GM20000 (cell line): ENCODE measurements at places on chromosomes 6 and 20.

DNA sequence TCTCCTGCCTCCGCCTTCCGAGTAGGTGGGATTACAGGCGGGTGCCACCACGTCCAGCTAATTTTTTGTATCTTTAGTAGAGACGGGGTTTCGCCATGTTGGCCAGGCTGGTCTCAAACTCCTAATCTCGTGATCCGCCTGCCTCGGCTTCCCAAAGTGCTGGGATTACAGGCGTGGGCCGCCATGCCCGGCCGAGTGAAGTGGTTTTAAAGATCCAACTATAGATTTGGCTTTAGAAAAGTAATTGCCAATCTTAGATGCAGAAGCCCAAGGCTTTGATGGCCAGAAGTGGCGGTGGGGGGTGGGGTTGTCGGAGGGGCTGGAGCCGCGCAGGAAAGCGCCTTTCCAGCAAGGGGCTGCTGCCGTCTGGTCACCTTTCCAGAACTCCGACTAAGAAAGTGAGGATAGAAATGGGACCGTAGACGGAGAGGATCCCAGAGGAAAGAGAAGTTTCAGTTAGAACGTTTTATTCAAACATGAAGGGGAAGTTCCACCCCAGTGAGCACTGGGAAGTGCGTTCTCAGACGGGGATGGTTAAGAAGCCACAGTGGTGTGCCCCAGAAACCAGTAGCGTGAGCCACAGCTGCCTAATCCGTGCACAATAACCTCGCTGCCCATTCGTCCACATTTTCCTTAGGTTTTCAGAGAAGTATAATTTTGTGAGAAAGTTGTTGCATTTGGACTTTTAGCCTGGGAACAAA is 69.7 kb downstream of the DLL1 start:
- no peak for DNase-seq

DNA sequence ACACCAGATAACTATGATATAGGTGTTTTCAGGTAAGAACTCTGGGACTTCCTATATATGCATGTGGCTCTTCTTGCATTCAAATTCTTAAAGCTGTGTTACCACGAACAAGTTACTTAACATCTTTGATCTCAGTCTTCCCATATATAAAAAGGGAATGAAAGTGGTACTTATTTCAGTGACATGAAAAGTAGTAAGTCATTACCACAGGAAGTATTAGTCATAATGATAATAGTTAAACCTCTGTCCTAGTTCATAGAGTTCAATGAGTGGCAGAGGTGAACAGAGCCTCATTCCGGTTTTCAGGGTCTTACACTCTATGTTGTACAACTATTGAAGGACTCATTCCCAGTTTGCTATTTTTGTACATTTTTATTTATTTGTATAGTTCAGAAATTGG is 237.0 kb downstream of the NKAIN2 start:
- no peak for DNase-seq

- DNase-seq: no peak
Observed at GRCh38 chr6:18412644-18413043, 25.5 kb downstream of the RNF144B start.

DNA sequence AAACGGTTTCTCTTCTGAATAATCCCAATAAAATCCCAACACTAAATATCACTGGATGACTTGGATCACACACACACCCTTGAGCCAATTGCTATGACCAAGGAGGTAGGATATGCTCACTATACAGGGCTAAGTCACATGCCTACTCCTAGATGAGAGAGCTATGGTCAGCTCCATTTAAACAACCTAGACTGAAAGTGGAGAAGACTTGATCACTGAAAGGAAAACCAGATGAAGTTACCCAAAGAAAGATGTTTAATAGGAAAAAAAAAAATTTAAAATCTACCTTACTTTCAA is 18.9 kb upstream of the COL19A1 start:
- DNase-seq: no peak

DNA sequence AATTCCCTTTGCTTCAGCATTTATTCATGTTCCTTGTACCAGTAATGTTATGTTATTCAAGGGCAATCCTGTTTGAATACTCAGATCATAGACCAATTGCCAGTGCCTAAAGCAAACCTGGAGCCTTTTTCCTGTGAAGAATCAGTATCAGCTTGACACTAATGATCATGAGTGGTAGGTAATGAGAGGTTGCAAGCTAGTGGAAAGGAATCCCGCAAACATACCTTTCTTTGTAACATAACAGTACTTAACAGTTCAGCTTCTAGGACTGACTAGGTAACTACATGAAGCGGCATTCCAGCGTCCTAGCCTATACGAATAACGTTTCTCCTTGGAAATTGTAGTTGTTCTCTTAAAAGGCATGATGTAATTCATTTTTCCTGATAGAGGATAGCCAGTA is 253.7 kb downstream of the TMEM242 start:
- no peak for DNase-seq

- no peak for DNase-seq
Observed at GRCh38 chr20:48401359-48401758, 426.4 kb downstream of the PREX1 start.
